ENCODE measurements at places on chromosomes 6 and 20. TPM values are rescaled to one million over a fixed set of nuclear protein-coding genes. Genes with fewer than 3 reads are reported as not detected.

Gene SLC17A4
- polyA plus RNA-seq: 31.2 TPM

Gene THEMIS
- 0.73 TPM for polyA plus RNA-seq

DNA sequence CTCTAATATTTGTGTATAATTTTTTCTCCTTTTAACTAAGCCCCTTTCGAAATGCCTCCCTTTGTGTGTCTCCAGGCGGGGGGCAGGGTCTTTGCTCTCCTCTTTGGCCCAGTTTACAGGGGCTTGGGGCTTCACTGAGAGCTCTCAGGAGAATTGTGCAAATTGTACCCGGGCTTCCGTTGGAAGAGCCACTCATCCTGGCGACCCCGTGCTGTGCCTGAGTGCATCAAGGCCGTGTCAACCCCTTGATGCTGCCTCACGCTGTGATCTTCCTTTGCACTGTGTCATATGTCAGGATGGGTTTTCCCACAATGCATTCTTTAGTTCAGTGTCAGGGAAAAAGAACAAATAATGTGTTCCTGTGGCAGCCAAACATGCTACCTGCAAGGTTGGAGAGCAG is 118.0 kb upstream of the POU3F2 start:
- no peak for DNase-seq

GRCh38 chr6:5781966-5782556 is 224.7 kb downstream of the NRN1 start:
- DNase-seq: no peak

- no peak for DNase-seq
Observed at GRCh38 chr6:2938004-2938631, 33.2 kb downstream of the SERPINB6 start.

Gene PCNA
- 95.3 TPM for polyA plus RNA-seq

- DNase-seq: no peak
Observed at GRCh38 chr20:57966620-57967019, 256.8 kb upstream of the PMEPA1 start.

Gene TSPYL1
- polyA plus RNA-seq: 85.8 TPM

DNA sequence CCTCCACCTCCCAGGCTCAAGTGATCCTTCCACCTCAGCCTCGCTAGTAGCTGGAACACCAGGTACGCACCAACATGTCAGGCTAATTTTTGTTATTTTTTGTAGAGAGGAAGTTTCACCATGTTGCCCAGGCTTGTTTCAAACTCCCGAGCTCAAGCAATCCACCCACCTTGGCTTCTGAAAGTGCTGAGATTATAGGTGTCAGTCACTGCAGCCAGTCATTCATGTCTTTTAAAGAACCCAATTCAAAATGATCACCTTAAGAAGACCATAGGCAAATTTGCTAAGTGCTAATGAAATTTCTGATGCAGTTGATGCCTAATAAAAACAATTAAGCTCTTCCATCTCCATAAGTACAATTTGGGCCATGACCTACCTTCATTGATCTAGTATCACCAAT is 2.6 kb upstream of the VNN2 start:
- no peak for DNase-seq

Gene GSTA3
- polyA plus RNA-seq: 0.12 TPM

Gene CCN5
- polyA plus RNA-seq: 0.09 TPM

Gene FAM83C
- polyA plus RNA-seq: 0.01 TPM

DNA sequence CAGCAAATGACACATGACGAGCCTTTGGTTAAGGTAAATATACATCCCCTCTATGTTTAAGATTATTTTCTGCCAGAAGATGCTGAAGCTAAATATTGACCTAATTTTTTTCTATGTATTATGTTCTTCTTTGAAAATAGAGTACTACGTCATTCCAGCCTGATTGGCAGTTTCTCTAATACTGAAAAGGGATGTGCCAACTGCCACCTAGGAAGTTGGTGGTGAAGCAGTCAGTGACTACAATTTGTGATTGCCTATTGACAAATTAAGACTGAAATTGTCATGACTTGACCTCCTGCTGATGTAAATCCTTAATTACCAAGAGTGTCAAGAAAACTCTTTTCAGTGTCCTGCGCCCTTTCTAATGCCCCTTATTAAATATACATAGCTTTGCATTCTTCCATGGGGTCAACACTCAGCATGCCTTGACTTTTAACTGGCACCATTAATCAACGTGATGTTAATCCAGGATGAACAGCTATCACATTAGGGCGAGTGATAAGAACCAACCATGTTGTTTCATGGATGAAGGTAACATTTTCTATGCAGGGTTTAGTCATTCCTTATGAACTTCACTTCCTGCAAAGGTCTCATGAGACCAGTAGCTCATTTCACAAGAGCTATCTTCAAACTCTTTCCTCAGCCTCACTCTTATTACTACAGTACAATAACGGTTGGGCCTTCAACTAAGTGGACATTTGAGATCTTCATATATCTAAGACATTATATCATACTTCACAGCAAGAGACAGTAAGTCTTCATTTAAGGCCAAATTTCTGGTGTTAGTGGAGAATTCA is 22.5 kb upstream of the SGK1 start:
- no peak for DNase-seq

DNA sequence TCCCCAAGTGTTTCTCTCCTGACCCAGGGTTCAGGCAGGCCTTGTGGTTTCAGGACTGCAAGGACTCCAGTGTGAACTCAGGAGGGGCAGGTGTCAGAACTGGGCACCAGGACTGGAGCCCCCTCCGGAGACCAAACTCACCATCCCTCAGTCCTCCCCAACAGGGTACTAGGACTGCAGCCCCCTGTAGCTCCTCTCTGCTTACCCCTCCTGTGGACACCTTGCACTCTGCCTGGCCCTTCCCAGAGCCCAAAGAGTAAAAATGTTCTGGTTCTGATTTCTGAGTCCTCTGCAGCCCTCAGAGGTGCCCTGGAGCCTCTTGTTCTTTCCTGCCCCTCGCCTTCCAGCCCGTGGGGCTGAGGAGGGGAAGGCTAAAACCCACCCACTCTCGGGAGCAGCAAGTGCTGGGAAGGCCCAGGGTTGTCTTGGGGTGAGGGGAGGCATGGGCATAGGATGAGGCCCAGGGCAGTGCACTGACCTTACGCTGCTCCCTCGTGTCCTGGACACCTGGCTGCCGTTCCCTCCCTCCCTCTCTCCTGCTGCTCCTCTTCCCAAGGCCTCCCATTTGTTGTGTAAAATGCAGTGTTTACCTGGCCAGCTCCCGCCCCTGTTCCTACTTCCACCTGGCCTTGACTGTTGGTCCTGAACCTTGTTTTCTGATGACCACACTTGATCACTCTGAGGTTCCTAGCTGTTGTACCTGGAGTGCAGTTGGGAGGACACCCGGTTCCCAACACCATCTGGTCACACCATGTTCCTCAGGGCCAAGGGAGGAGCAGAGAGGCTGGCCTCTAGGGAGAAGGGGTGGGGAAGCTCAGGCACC is 9.9 kb downstream of the CNPY3 start:
- no peak for DNase-seq

- DNase-seq: no peak
Observed at GRCh38 chr6:72560721-72561593, 60.9 kb upstream of the KCNQ5 start.
